ENCODE measurements at places on chromosomes 1 and 21.
A peak's percentile ranks its signal among the peaks of the same experiment; 100 is the strongest.

GRCh38 chr1:3564921-3565831 is 46.1 kb downstream of the MEGF6 start:
- DNase-seq, result peak; percentile 95

DNA sequence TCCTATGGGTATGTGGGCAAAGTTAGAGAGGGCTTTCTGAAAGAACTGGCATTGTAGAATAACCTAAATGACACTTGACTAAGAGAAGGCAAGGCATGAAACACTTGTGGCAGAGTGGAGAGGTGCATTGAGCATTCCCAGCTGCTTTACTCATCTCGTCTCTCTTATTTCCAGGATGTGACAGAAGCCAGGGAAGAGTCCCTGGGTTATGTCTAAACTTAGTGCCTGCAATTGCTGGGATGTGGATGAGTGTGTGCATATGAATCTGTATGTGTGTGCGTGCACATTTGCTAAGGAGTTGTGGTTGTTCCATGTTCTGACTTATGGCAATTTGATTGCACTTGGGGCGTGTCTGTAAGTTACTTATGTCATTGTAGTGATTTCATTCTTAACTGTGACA is 1326.5 kb upstream of the B3GALT2 start:
- DNase-seq, result no peak

DNA sequence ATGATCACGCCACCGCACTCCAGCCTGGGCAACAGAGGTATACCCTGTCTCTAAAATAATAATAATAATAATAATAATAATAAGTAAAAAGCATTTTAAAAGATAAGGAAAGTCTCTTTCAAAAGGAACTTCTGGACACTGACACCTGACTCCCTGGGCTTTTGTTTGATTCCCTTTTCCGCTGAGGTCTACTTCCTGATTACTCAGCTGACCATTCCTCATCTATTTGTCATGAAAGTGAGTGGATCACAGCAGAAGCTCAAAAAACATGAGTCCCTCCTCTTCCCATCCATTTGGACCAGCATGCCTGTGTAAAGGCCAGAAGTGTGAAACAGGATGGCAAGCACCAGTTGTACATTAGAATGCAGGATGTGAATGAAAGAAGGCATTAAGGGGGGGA is 61.1 kb upstream of the FBXO28 start:
- DNase-seq, result no peak

- no peak for DNase-seq
Observed at GRCh38 chr1:70737125-70737524, 310.5 kb downstream of the PTGER3 start.

DNA sequence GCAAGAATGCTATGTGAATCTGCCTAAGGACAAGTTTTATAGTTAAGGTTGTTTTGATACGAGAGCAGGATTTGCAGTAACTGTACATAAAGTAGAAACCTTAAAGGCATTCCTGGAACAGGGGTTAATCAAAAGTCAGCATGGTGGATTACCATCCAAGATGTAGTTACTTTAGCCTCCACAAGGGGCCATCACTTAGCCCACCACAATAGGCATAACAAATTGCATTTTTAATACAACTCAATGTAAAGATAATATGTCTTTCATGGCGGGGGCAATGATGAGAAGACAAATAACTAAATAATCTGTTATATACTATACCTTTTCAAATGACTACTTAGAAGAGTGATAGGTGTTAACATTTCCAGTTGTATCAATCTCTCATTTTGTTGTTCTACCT is 611.2 kb upstream of the ADGRL4 start:
- DNase-seq, result no peak

- no peak for DNase-seq
Observed at GRCh38 chr1:4838231-4838630, 183.8 kb downstream of the AJAP1 start.

- no peak for DNase-seq
Observed at GRCh38 chr21:45409466-45410150, 4.6 kb downstream of the COL18A1 start.

- no peak for DNase-seq
Observed at GRCh38 chr1:238648751-238649150, 737.6 kb upstream of the CHRM3 start.

DNA sequence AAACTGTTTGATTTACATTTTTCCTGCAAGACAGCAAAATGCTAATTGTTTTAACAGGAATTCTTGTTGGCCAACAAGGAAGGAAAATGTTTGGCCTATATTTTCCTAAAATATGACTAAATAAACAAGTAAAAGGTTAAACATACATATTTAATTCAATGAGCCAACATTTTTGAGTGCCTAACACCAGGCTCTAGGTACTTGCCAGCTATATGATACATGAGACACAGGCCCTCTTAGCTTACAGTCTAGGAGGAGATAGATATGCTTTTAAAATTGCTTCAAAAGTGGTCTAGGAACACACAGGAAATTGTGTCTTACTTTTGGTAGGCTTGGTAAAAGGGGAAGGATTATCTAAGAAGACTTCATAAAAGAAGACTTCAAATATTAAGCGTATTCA is 50.9 kb downstream of the PIGK start:
- DNase-seq, result no peak

DNA sequence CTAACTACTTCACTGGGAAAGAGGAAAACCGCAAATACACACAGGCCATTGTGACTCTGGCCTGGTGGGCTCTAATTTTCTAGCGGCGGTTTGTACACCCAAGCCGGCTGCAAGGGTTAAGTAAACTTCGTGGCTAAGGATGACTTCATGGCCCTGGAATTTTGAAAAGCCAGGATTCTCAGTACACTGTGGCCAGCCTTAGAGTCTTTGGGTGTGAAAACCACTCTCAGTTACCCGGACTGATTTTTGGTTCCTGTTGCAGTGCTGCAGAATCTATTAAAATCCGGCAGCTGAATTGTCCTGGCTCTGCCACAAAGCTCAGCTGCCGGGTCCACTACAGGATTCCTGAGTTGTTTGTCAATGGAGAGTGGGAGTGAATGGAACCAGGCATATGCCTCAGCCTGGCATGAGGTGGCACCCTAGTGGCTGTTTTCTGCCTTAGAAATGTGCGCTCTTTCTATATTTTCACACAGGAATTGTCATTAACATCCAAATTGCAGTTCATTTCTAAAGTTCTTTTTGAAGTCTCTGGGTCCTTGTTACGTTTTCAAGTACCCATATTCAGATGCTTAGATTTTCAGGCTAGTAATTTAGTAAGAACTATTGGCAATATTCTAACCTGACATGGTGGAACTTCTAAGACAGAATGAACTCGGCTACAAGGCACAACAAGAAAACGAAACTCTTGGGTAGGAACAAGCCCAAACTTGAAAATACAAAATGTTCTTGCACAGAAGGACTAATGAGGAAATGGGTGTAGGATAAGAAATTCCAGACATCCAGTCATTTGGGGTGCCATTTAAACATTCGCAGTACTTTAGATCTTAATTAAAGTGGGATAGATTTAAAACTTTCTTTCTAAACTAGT is 255.9 kb downstream of the NFIA start:
- DNase-seq, result no peak

GRCh38 chr1:60152891-60153290 is 79.3 kb upstream of the C1orf87 start:
- DNase-seq, result no peak

DNA sequence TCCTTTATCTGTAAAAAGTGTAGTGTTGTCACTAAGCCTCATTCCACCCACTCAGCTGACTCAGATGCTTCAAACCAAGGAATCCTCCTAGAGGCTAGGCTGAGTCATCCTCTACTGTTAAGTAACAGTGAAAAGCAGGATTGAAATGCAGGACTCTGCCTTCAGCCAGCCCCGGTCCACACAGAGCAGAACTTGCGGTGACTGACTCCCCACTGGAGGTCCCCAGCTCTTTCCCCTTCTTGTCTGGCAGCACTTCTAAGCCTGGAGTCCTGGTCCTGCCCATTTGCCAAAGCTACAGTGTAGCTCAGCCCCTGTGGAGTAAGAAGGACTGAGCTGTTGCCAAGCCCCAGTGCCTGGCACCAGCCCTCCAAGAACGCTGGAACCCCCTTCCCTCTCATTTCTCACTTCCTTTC is 1.7 kb downstream of the RAB7B start:
- DNase-seq, result no peak

- no peak for DNase-seq
Observed at GRCh38 chr1:228405200-228405978, 1.2 kb downstream of the TRIM11 start.

GRCh38 chr21:27813344-27813743 is 846.5 kb upstream of the ADAMTS5 start:
- DNase-seq, result no peak

GRCh38 chr1:39894884-39895495 is 6.7 kb downstream of the MYCL start:
- DNase-seq, result no peak

- no peak for DNase-seq
Observed at GRCh38 chr1:207754011-207754410, 2.2 kb downstream of the CD46 start.

- DNase-seq, result no peak
Observed at GRCh38 chr21:38979271-38980121, 173.8 kb downstream of the ETS2 start.

DNA sequence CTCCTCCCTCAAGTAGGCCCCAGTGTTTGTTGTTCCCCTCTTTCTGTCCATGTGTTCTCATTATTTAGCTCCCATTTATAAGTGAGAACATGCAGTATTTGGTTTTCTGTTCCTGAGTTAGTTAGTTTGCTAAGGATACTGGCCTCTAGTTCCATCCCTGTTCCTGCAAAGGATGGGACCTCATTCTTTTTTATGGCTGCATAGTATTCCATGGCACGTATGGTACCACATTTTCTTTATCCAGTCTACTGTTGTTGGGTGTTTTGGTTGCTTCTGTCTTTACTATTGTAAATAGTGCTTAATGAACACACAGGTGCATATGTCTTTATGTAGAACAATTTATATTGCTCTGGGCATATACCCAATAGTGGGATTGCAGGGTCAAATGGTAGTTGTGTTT is 232.9 kb downstream of the TPR start:
- no peak for DNase-seq

DNA sequence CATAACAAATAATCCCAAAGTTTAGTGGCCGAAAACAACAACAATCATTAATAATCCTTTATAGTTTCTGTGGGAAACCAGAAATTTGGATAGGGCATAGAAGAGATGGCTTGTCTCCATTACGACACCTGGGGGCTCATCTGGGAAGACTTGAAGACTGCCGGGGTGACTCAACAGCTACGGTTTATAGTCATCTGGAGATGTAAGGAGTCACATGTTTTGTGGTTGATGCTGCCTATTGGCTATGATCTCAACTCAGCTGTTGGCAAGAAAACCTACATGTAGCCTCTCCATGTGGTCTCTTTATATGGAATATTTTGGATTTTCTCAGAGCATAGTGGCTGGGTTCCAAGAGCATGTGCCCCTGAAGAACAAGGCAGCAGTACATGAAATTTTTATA is 29.3 kb upstream of the TSPAN2 start:
- no peak for DNase-seq

DNA sequence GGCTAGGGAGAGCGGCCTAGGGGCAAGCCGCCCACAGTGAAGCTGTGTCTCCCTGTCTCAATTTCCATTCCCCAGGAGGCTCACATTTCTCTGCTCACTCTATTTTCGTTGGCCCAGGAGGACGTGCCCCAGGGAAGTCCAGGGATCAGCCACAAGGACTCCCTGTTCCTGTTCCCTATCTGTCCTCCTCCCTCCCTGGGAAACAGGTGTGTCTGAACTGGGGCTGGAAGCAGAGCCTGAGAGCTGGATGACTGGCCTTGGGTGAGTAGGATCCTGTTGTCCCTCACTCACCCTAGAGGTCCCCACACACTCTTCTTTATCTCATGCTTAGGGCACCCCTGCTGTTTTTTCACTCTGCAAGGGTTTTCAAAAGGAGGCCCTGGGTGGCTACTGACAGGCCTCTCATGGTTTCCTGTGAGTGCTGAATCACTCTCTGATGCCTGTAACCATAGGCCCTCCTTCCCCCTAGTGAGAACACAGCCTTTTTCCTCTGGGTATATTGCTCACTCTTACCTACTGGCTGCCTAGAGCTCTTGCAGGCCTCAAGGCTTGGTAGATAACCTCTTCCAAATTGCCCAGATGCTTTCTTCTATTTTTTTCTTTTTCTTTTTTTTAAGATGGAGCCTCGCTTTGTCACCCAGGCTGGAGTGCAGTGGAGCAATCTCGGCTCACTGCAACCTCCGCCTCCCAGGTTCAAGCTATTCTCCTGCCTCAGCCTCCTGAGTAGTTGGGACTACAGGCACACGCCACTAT is 3.3 kb upstream of the UTP11 start:
- no peak for DNase-seq

- peak; percentile 53 for DNase-seq
Observed at GRCh38 chr1:93681101-93681988, at the start of gene BCAR3. TSS of gene BCAR3 (minus strand) at chr1:93681837. CDS start at chr1:93674930, 6,907 bp downstream.

- DNase-seq, result no peak
Observed at GRCh38 chr1:75612976-75613375, 2.1 kb upstream of the SLC44A5 start.

DNA sequence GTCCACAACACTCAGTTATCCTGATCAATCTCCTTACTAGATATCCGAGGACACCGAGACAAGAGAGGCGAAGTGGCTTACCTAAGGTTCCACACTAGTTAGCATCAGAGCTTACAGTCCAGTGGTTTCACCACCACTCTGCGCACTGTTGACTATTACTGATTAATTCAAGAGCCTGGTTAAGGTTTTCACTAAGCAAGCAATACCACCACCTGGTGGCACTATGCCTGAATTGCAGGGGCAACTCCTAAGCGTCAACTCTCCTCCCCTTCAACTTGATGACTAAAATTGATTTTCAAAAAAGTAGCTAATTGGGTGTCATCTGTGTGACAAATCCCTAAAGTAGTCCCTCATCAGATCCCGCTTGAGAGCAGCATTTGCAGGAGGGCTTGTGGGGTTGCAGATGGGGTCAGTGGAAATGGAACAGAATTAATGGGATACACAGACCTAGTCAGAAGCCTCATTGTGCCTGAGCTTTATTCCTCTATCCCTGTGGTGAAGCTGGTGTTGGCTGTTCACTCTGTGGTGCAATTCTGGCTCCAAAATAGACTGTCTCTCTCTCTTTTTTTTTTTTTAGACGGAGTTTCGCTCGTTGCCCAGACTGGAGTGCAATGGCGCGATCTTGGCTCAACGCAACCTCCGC is 9.1 kb downstream of the TTC22 start:
- DNase-seq, result peak; percentile 50

DNA sequence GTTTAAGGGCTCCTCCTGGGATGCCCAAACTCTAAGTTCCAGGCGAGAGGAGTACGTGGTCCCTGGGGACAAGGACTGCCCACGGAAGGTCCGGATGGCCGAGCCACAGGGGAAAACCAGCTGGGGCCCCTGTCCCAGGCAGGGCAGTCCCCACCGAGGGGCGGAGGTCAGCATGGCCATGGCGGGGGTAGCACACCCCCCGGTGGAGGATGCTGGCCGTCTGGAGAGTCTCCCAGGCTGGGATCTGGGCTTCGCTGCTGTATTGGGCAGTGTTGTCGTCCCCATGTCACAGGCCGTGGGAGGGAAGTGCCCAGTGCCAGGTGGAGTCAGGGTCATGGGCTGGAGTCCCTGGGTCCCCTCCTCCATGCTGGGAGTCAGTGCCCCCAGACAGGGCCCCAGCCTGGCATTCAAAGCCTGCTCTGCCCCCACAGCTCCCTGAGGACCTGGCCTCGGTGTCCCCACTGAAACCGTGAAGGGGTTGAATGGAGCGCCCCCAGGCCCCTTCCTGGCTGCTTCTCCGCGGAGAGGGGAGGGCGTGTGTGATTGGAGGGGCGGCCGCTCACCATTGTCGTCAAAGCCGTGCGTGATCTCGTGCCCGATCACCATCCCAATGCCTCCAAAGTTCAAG is 6.8 kb downstream of the PRXL2B start:
- DNase-seq, result peak; percentile 11

- DNase-seq, result no peak
Observed at GRCh38 chr1:2986549-2987305, 34.5 kb upstream of the ACTRT2 start.
